Right renal pelvis (tissue), 4 donors: ENCODE measurements at places on chromosomes 2 and 18. TPM values are rescaled to one million over a fixed set of nuclear protein-coding genes. Genes with fewer than 3 reads are reported as not detected.

DNA sequence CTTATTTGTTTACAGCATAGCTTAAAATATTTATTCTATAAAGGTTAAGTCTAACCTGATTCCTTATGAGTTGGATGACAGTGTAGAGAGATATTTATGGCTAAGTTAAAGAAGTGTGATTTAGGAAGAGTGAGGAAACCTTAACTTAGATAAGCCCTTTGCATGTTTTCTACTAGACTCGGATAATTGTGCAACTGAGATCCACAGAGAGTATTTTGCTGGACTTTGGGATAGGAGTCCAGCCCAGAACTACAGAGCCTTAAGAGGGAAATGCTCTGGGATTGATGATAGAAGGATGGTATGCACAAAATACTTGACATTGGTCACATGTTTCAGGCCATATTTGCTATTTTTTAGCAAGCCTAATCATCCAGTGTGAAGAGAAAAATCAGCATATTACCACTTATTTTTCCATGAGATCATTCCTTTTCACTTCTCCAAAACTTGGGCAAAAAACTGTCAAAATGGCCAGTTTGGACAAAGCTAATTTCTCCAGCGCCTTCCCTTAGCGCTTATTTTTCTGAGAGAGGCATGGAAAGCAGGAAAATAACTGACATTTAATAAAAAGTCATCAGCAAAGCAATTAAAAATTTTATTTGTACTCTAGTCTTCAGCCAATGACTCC lies 3.1 kb downstream of the CD28 start:
- DNase-seq, result no peak

- DNase-seq, result no peak
These were observed 11.5 kb downstream of the CD226 start for GRCh38 chr18:69936191-69936558.

GRCh38 chr2:128402911-128403670 lies 84.4 kb upstream of the HS6ST1 start:
- no peak for DNase-seq

- no peak for DNase-seq
These were observed 1.2 kb downstream of the ATG9A start for GRCh38 chr2:219228041-219228910.

- DNase-seq, result no peak
These were observed 9.8 kb downstream of the IL36A start for GRCh38 chr2:113015042-113015441.

DNA sequence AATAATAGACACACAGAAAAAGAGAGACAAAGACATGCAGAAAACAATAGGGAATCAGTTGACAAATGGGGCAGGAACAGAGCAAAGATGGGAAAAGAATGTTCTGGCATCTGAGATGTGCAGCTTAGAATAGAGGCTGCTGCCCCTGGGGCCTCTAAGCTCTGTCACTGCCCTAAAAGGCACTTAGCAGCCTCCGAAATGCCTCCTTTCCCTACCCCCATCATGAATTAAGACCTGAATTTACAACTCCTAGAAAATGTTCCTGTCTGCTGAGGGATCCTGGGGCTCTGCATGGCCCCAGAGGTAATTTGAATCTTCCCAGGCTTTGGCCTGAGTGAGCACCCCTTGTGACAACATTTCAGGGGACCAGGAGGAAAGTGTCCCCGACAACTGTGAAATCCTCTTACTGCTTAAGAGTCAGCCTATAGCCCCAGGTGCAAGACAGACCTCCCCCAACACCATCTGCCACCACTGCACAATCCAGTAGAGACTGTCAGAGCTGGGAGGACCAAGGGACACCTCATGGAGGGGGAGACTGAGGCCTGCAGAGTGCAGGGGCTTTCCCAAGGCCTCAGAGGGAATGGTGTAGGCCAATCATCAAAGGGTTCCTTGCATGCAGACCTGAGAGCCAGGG lies 24.8 kb downstream of the MRPL35 start:
- no peak for DNase-seq

DNA sequence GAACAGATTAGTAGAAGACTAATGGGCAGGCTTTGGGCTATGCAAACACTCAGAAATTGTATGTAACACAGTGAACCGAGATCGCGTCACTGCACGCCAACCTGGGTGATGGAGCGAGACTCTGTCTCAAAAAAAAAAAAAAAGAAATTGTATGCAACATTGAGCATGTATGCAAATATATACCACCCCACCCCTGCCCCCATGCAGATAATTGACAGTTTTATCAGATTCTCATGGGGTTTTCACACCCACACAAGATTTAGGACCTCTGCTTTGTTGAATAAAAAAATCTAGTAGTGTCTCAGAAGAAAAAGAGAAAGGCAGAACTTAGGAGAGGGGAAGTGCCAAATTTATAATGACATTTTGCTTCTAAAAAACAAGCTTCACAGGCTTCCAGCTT lies 131.6 kb upstream of the FN1 start:
- no peak for DNase-seq

Gene MAL
- 345 TPM for polyA plus RNA-seq

Gene DPP4
- polyA plus RNA-seq, result 145 TPM
